ENCODE measurements at places on chromosomes 2 and 18.

GRCh38 chr2:110219496-110220189 is 7.3 kb upstream of the MTLN start:
- no peak for DNase-seq

GRCh38 chr2:1586923-1587840 is 157.1 kb downstream of the PXDN start:
- DNase-seq, result no peak

GRCh38 chr2:161010503-161011015 is 149.7 kb upstream of the TANK start:
- no peak for DNase-seq

DNA sequence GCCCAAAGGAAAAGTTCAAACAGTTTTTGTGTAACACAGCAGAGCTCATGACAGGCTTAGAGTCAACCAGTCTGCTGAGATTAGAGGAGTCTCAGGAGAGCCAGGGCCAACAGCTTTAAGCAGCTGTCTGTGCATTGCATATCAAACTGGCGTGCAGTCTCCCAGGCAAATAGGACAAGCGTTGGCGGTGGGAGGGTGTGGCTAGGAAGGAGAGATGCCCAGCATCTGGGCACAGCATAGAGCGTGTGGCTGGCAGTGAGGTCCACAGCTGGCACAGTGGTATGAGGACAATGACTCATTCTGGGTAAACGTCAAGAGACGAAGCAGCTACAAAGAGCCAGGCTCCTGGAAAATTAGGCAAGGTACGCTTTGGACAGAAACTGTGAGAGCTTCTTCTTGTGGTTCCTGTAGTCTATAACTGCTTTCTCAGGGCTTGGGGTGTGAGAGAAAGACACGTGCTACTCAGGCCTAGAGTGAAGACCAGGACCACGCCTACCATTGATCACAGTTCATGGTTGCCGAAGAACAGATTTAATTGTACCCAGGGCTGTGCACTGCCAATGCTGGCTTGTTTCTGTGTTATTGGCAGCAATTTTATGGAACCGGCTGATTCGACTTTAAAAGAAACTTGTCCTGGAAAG is 14.8 kb downstream of the ZAP70 start:
- no peak for DNase-seq

DNA sequence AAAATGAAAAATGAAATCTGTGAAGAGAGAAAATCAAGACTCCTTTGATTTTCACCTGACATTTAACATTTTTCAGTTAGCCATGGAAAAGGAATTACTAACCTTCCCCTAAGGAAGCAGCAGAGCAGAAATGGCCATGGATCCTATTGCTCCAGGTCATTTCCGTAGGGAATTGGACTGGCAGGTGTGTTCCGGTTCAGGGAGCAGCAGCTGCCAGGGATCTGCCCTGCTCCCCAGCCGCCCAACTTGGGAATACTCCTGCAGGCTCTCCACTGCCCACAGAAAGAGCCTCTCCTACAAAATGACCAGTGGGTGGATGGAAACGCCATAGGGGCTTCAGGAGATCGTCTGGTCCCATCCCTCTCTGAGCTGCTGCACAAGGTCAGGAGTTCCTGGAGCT is 86.0 kb upstream of the MAPK4 start:
- DNase-seq, result no peak

DNA sequence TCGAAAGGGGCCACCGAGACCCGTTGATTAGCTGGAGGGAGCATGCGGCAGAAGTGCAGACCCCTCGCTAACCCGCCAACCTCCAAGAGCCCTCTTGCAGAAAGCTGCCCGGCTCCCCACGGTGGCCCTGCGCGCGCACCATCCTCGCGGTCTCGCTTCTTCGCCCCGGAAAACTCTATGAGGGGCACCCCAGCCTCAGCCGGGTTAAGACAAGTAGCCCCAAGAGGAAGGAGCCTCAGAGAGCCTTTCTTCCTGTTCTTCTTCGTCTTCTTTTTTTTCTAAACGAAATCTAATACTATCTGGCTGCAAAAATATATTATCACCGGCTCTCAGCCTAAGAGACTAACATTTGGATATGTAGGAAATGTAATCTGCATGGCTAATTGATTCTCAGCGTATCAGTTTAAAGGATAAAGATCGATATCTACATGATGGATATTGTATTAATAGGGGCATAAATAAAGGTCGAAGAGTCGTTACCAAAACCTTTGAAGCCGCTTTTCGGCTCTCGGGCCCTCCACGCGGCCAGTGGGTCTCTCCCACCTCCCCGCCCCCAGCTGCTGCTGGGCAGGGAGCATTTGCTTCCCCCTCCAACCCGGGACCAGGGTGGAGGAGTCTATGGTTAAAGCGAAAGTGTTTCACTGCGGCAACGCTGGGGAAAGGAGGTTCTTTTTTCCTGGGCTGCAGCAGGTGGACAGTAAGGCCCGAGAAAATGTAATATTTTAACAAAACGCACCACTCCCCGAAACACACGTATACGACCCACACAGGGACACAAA is 6.1 kb upstream of the PAX3 start:
- DNase-seq, result no peak

- DNase-seq, result no peak
These were observed 5.0 kb downstream of the FKBP7 start for GRCh38 chr2:178473373-178473772.

- DNase-seq, result no peak
These were observed 80.8 kb downstream of the ANKRD44 start for GRCh38 chr2:197229509-197230443.

DNA sequence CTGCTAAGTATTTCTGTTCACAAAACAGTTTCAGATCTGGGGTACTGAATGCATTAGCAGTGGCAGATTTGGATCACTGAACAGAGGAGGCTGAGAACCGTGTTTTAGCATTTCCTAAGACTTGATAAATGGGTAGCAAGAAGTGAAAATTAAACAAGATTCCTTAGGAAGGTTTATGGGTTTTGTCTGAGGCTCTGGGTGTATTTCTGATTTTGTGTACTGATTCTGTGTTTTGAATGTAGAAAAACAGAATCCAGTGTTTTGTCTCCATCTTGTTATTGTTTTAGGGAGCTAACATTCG is 1.4 kb downstream of the FAM117B start:
- no peak for DNase-seq

DNA sequence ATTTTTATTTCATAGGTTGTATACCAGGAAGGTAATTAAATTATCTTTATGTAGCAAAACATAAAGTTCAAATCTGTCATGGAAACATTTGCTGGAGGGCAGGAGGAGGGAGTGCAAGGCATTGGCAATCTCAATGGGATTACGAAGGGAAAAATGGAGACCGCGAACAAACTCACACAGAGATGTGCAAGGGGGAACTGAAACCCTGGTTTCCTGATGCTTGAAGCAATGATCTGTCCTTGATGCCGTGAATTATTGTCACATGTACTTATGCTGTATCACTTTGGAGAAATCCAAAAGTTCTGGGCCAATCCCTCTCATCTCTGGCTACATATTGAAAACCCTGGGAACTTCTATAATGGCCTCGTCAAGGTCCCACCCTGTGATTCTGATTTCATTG is 65.0 kb upstream of the MFF start:
- DNase-seq, result no peak

DNA sequence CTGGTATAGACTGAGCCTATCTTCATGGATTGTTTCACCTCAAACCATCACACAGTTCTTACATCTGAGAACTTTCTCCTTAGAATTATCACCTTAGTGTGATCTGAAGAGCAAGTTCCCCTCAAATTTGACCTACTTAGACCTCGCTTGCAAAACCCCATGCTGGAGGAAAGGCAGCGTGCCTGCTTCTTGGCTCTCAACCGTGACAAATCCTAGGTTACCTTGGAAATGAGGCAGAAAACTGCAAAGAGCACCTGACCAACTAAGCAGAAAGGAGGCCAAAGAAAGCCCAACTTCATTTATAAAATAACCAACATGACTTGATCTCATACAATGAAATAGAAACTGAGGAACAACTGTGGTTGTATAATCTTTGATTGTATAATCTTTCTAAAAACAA is 146.4 kb downstream of the RAB3GAP1 start:
- no peak for DNase-seq

- DNase-seq, result no peak
These were observed 201.2 kb downstream of the PIK3C3 start for GRCh38 chr18:42156281-42156680.

DNA sequence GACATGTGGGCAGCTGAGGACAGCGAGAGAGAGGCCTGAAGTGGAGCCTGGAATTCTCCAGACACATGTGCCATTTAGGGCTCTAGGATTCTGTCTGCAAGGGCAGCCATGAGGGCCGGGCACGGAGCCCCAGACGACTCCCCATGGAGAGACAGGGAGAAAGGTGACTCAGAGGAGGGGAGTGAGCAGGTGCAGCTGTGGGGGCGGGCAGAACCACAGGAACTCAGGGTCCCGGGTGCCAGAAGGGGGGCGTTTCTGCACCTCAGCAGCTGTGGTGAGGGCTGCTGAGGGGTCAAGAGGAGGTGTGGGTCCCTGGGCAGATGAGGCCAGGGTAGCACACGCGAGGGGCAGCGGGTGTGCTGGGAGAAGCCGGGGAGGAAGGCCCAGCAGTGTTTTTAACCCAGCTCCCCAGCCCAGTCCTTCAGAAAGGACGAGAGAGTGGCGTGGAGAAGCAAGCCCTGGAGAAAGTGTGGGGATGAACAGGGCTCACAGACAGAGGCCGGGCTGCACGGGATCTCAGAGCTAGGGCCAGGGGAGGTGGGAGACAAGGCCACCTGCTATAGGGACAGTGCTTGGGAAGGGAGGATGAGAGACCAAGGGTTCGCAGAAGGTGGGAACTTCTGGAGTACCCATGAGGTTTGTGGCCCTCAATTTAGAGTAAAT is 7.6 kb downstream of the GPR17 start:
- DNase-seq, result no peak

DNA sequence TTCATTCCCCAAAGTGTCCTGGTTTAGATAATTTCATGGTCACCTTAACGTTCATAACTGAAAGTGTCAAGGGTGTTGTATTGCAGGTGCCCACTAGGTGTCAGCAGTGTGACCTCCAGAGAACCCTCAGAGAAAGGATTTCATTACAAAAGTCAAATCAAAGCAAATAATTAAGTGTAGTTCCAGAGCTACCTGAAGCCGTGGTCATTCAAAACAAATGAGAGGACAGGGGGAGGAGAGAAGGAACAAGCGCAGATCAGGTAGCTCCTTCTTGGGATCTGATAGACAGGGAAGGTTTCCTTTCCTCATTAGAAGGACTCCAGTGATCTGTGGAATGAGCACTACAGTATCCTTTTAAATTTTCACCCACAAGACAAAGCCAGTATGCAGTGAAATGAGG is at the start of gene SLC9A4:
Gene SLC9A4 (plus strand): TSS at position 207 of the 400 bp plus-strand sequence. CDS start 534 bp downstream, outside the sequence.
- peak; percentile 19 for DNase-seq

DNA sequence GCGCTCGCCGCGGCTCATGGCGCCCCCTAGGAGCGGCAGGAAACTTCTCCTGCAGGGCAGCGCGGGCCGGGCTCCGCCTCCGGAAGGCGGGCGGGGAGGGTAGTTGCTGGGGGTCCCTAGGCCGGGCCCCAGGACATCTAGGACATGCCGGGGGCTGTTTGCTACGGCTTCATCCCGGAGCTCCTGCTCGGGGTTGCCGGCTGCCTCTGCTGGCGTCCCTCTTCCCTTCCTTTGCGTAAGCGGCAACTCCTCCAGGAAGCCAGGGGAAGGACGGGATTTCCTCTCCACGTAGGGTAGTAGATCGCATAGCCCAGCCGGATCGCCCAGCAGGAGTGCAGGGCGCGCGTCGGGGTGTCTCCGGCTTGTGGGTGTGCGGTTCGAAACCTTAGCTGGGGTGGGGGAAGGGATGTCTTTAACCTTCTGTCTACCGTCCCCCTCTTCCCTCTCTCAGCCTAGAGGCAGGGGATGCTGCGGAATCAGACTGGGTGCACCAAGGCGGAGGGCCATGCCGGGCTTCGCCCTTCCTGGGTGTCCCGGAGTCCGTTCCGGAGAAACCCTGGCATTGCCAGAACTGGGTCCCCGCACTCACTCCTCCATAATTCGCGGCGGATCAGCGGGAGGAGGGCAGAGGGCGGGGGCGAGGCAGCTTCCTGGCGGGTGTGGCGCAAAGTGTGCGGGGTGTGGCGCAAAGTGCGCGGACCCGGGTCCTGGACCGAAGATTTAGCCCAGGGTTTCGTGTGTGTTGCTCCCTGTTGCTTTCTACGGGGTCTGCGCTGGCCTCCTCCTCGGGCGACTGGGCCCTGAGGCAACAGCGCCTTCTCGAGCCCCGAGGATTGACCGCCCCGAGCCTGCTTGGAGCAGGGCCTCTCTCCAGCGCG is 12.2 kb upstream of the SKOR2 start:
- DNase-seq, result no peak

DNA sequence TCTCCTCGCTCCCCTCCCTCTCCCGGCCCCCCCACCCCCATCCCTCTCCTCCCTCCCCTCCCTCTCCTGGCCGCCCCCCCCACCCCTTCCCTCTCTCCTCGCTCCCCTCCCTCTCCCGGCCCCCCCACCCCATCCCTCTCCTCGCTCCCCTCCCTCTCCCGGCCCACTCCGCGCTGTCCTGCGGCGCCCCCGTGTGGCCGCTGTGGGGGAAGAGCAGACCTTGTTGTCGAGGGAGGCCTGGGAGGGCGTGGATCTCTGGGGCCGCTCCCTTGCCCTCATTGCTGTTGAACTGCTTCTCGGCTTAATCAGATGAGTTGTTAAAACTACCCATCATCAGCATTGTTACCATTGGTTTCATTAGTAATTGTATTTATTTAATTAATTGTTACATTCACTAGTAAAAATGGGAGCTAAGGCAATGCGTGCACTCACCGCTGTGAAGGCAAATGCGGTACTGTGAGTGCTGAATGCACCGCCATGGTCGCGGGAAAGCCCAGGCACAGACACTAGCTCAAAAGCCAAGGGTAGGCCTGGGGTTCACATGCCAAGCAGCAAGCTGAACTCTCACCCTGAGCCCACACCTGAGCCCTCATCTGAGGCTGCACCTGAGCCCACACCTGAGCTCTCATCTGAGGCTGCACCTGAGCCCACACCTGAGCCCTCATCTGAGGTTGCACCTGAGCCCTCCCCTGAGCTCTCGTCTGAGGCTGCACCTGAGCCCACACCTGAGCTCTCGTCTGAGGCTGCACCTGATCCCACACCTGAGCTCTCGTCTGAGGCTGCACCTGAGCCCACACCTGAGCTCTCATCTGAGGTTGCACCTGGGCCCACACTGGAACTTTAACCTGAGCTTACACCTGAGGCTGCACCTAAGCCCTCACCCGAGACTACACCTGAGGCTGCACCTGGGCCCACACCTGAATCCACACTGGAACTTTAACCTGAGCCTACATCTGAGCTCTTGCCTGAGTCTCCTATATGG is 8.8 kb downstream of the RTP5 start:
- DNase-seq, result no peak

DNA sequence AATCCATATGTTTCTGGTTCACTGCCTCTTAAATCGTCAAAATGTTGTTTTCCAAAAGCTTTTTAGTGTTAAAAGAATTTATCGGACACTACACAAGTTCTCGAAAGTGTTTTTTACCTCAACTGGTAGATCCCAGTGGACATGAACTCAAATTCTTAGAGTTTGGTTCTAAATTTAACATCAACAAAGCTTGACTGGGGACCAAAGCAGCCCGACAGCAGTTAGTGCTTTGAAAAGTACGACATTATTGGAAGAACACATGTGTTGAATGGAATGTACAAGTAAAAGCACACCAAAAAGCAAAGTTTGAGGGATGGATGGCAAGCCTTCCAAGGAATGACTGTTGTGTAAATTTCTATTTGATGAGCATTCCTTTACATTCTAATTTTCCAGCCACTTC is 803.9 kb upstream of the POU3F3 start:
- no peak for DNase-seq

GRCh38 chr2:233367586-233367985 is 13.3 kb downstream of the DGKD start:
- DNase-seq, result no peak

Data from activated CD8-positive, alpha-beta memory T cell treated with anti-CD3 and anti-CD28 coated beads for 1 hour (primary cell).